ENCODE measurements at places on chromosomes 7 and 10.

DNA sequence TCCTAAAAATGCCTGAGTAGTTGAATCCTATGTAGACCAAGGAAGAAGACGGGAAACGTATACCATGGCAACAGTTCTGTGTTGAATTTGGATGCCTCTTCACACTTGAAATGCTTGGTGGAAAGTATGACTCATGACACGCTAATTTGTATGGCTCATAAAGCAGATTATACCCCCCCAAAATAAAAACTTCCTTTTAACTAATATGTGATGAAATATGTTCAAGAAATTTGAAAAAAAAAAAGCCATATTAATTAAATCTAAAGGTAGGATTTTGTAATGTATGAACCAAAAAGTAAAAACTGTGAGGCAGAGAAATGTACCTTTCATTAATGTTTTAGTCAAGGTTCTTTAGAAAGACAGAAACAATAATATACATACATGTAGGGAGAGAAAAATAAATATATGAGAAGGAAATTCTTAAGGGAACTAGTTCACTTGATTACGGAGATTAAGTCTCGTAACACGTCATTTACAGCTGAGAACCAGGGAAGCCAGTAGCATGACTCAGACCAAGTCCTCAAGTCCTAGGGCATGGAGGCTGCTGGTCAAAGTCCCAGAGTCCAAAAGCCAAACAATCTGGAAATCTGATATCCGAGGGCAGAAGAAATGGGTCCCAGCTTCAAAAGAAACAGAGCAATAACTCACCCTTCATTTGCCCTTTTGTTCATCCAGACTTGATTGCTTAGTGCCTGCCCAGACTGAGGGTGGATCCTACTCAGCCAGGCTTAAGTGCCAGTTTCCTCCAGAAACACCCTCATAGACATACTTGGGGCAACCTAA, 485.1 kb downstream of the SEMA3D start:
- DNase-seq: no peak

- no peak for DNase-seq
Observed at GRCh38 chr7:132476541-132476940, 99.7 kb downstream of the PLXNA4 start.

GRCh38 chr10:71343392-71343773, 24.3 kb downstream of the SLC29A3 start:
- no peak for DNase-seq

DNA sequence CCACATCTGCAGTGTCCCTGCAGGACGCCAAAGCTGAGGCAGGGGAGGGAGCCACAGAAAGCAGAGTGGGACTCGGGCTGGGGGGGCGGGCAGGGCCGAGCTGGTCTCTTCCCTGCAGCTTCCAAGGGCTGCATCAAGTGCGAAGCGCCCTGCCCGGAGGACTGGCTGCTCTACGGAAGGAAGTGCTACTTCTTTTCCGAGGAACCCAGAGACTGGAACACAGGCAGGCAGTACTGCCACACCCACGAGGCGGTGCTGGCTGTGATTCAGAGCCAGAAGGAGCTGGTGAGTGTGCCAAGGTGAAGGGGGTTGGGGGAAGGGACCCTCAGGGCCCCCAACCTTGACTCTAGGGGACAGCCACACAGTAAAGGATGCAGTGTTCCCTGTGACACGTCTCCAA, 16.7 kb downstream of the CLEC2L start:
- DNase-seq: no peak

DNA sequence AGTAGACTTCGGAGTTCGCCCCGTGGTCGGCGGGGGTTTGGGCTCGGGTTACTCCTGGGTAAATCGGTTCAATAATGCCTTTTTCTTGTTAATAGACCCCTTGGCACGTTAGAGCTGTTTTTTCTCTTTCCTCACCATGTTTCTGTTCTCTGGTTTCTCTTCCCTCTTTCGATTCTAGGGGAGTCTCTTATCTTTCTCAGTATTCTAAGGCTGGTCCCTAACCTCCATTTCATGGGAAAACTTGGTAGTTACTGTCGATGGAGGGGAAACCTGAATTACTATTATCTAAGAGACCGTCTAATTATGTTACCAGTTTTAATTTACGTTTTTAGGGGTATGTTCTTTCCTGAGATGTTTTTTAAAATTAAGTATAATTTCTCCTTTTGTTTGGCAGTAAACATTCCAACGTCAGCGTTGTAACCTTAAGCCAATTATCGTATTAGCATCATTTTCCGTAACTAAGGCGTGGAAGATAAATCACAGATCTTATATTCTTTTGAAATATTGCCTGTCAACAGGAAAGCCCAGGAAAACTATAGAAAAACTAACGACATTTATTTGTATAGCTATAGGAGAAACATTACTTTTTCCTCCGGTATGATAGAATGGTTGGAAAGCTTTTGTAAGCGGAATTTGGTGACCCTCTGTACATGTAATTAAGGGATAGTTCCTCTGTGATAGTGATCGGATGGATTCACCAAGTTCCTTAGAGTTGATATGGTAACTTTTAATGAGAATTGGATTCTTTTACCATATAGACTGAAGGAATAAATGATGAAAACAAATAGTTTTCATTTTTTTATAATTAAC, 847 bp downstream of the BTAF1 start:
- no peak for DNase-seq

DNA sequence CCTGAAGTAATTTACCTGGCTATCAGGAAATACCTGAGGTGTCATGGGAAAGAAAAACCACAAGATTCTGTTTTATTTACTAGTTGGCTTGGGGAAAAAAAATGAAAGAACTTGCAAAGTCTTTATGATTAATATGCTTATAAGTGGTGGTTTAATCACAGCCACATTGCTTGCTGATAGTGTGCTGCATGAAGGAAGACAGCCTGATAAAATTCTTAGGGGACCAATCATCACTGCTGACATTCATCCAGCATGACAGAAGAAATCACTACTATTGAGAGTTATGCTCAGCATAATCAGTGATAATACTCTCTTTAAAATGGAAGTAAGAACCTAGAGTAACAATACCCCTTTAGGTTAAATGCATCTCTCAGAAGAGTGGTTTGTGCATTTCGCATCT, 150.2 kb upstream of the LRRN3 start:
- DNase-seq: no peak

GRCh38 chr7:125555916-125556315, 626.3 kb upstream of the POT1 start:
- no peak for DNase-seq

- no peak for DNase-seq
Observed at GRCh38 chr10:94299417-94299816, 63.3 kb downstream of the NOC3L start.

- DNase-seq: no peak
Observed at GRCh38 chr10:97928897-97929296, 79.3 kb downstream of the GOLGA7B start.

DNA sequence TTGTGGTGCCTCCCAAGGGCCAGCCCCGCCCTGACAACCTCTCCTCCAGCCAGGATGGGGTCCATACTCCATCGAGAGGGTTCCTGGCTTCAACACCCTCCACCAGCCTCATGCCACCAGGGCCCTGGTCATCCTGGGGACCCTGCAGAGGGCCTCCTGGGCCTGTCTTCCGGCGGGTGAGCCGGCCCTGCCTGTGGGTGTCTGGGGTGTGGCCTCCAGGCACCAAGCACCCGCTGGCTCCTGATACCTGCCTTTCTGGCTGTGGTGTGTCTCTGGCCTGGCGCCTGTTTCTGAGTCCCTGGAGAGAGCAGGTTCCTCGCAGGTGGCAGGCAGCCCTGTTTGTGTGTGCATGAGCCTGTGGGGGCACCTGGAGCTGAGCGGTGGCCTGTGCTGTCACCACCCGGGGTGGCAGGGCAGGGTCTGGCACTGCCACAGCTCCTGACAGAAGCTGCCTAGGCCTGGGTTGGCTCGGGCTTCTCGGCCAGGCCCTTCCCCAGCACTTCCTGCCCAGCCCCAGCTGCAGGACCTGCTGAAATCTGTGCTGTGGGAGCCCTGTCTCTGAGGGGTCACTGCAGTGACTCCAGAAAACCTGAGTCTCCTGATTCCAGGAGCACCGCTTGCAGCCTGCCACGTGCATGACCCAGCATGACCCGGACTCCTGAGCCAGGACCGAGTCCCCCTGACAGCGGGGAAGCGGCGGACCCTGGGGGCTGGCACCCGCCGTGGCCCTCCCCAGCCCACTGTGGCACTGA, 18.4 kb downstream of the ADAM8 start:
- DNase-seq: no peak

DNA sequence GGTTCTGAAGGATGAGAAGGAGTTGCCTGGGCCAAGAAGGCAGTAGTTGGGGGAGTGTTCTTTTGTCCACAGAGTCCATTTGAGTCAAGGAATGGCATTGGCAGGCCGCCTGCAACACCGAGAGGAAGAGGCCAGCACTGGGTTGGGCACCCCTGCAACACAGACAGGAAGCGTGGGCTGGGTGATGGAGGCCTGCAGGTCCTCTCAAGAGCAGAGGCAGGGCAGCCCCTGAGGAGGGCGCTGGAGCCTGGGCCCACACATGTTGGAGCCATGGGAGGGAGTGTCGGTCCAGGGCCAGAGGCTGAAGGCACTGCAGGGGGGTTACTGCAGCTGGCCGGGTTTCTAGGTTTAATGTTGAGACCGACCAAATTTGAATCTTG, 137.3 kb downstream of the PTPN20 start:
- no peak for DNase-seq

- DNase-seq: no peak
Observed at GRCh38 chr10:49572594-49573114, 33.7 kb upstream of the ERCC6 start.

- DNase-seq: no peak
Observed at GRCh38 chr7:98241674-98242241, 10.3 kb downstream of the TECPR1 start.

- DNase-seq: no peak
Observed at GRCh38 chr7:129334473-129334872, 99.8 kb upstream of the STRIP2 start.

GRCh38 chr10:132346806-132347205, 14.8 kb downstream of the LRRC27 start:
- DNase-seq: no peak

DNA sequence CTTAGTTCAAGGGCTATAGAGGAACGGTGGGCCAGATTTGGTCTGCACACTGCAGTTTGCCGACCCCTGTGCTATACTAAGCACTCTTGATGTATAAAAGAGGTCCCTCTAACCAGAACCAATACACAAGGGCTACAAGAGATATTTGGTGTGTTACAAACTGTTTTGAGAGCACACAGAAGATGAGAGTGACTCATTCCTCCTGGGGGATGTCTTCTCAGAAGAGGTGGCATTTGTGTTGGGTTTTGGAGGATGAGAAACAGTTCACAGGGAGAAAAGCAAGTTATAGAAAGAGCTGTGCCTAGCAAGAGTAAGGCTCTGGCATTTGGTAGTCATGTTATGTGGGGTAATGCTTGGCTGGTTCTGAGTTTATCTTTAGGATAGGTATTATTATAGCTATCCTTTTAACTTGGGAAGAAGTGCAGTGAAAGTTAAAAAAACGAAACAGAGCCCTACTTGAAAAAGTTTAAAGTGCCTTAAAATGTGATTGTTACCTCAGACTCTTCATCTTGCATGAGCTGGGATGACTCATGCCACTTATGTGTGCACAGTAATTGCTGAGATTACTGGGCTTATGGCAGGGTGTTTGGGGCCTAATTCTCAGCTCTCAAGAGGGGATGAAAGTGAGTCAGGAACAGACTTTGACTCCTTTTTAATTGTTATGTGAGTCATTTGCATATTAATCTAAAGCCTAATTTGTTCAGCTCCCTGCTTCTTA, 160.4 kb downstream of the KIF20B start:
- DNase-seq: no peak

DNA sequence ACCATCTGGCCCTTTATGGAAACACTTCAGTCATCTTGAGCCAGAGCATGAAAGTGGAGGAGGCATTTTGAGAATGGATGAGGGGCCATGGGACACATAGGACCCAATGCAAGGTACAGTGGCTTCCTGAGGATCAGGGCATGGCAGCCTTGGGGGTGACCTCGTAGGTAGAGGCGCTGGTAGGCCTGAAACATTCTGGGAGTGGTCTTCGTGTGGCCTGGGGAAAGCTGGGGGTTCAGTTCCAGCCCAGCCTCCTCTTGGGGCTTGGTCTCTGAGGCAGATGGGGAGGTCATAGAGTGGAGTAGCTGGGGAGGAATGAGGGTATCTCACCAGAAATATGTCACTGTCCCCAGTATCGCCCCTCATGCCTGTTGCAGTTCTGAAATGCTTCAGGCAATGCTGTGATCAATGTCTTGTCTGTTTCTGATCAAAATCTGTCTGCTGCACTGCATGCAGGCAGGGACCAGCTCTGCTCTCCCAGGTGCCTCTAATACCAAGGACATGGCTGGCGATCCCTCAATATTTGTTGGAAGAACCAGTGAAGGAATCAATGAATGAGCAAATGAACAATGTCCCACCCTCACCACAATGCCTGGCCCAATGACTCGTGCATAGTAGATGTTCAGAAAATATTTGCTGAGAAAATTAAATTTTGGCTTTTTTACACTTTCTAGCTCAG, 90.9 kb downstream of the CHST15 start:
- no peak for DNase-seq
